ENCODE measurements at places on chromosomes 7 and 10.

GRCh38 chr10:43861966-43862751 lies 213.5 kb upstream of the ZNF32 start:
- no peak for DNase-seq

DNA sequence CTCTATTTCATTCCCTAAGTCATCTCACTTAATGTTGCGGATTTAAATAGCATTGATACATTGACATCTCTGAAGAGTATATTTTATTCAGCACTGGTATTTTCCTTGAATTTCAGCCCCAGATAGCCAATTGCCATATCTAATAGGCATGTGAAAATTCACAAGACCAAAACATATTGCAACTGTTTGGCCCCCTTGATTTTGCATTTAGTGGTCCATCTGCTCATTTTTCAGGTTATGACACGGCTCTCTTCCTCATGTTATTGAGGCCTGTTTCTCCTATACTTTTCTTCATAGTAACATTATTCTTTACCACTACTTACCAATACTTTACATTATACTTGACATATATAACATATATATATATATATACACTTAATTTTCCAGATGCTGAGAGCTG lies 43.7 kb downstream of the MKLN1 start:
- no peak for DNase-seq

GRCh38 chr7:66013938-66014337 lies 31.9 kb upstream of the GUSB start:
- no peak for DNase-seq

DNA sequence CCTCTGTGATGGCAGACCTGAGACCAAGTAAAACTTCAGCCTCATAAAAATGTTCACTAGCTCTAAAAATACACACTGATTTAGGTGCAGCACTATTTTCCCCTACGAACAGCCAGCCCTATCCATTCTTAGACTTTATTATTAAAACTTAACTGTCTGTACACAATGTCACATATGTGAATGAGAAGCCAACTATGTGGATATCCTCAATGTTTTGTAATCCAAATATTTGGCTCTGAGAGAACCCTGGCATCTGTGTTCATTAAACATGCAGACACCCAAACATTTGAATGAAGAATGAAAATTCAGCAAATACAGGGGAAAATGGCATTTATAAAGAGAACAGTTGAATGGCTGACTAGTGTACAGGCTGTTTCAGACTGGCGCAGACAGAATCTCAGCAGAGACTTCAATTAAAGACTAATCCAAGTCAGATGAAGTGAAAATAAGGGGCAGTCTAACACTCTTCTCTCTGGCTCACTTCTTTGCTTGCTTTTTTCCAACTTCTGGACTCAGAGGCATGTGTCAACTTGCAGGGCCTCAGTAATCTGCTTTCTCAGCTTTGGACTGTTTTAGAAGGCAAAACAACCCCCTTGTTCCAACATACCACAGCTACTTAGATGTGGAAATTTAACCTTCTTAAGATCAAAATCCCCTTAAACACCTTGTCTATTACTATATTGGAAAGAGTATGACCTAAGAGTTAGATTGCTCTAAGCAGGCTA lies 47.4 kb upstream of the FAM180A start:
- DNase-seq, result no peak

GRCh38 chr7:99374111-99375064 lies at the start of gene ARPC1B:
Gene ARPC1B, plus strand, starts transcription at chr7:99374730. Its CDS starts 10,985 bp downstream, at chr7:99385715.
- DNase-seq, result peak; percentile 86

GRCh38 chr7:106827626-106828025 lies 37.5 kb upstream of the PIK3CG start:
- DNase-seq, result no peak

GRCh38 chr10:100776671-100777070 lies 31.3 kb downstream of the PAX2 start:
- no peak for DNase-seq

GRCh38 chr7:157601530-157601929 lies 264.7 kb downstream of the DNAJB6 start:
- no peak for DNase-seq

DNA sequence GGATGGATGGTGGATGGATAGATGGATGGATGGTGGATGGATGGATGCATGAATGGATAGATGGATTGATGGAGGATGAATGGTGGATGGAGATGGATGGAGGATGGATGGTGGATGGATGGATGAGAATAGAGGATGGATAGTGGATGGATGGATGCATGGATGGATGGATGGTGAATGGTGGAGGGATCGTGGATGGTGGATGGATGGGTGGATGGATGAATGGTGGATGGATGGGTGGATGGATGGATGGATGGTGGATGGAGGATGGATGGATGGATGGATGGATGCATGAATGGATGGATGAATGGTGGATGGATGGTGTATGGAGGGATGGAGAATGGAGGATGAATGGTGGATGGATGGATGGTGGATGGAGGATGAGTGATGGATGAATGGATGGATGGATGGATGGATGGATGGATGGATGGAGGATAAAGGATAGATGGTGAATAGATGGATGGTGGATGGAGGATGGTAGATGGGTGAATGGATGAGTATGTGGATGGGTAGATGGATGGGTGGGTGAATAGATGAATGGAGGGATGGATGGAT lies 76.3 kb downstream of the PDGFA start:
- DNase-seq, result no peak

- peak; percentile 17 for DNase-seq
Observed at GRCh38 chr7:108627476-108628051, 57.9 kb downstream of the DNAJB9 start.

- no peak for DNase-seq
Observed at GRCh38 chr10:58158806-58159205, 108.9 kb downstream of the IPMK start.

- DNase-seq, result no peak
Observed at GRCh38 chr10:52066383-52066782, 247.7 kb upstream of the DKK1 start.

- no peak for DNase-seq
Observed at GRCh38 chr7:36064676-36065075, 88.4 kb upstream of the EEPD1 start.

DNA sequence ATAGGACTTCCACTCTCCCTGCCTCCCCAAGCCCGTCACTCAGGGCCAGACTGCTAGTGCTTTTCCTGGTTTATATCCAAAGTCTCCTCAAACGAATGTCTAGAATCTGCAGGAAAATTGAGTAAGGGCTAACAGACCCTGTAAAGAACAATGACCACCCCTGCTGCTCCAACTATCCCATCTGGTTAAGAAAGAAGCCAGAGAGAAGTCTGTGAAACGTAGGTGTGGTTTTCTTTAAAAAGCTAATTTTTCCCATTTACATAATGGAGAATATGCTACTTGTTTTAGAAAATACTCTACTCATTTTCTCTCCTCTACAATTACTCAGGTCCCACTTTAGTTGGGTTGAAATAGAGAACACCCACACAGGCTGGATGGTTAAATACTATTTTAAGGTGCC lies 72.5 kb downstream of the FAM13C start:
- no peak for DNase-seq

DNA sequence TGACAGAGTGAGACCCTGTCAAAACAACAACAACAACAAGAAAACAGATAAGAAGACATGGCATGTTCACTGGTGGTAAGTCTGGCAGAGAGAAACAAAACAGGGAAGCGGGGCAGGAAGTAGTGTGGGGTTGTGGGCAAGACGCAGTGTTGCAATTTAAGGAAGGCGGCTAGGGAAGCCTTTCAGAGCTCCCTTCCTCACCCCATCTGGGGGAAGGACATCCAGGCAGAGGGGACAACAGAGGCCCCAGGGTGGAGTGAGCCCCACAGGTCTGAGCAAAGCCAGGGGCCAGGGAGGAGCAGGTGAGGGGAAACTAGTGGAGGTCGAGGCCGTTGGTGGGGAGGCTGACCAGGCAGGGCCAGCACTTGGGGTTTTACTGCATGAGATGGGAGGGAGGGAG lies 16.8 kb downstream of the LAT2 start:
- DNase-seq, result no peak

- DNase-seq, result no peak
Observed at GRCh38 chr10:53846809-53847208, 954.2 kb downstream of the PCDH15 start.

Measured in stimulated activated CD4-positive, alpha-beta T cell treated with anti-CD3 and anti-CD28 coated beads, Interleukin-1b, Interleukin-23, amount 100 ng/mL, for 48 hours (primary cell).